ENCODE measurements at places on chromosomes 13 and 19. TPM values are rescaled to one million over a fixed set of nuclear protein-coding genes. Genes with fewer than 3 reads are reported as not detected.

DNA sequence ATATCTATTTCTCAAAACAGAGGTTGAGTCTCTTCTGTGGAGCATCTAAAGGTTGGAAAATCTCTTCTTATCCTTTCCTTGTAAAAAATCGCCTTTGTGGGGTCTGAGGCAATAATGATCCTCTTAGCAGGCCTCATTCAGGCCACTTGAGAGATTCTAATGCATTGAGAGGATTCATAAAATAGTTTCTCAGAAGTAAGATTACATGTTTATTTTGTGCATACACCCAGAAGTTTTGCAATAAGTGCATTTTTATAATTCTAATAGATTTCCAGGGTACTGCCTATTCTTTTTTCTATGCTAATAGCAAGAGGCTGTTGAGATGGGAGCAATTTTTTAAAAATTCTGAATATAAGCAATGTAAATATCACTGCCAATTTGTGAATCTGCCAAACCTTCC, 342.2 kb upstream of the KLF12 start:
- no peak for DNase-seq
- H3K4me3 ChIP-seq: no peak overlapping the region
- H3K27me3 ChIP-seq: no peaks in the 10 kb centered on the region
- H3K4me1 ChIP-seq: no peaks in the 10 kb centered on the region

DNA sequence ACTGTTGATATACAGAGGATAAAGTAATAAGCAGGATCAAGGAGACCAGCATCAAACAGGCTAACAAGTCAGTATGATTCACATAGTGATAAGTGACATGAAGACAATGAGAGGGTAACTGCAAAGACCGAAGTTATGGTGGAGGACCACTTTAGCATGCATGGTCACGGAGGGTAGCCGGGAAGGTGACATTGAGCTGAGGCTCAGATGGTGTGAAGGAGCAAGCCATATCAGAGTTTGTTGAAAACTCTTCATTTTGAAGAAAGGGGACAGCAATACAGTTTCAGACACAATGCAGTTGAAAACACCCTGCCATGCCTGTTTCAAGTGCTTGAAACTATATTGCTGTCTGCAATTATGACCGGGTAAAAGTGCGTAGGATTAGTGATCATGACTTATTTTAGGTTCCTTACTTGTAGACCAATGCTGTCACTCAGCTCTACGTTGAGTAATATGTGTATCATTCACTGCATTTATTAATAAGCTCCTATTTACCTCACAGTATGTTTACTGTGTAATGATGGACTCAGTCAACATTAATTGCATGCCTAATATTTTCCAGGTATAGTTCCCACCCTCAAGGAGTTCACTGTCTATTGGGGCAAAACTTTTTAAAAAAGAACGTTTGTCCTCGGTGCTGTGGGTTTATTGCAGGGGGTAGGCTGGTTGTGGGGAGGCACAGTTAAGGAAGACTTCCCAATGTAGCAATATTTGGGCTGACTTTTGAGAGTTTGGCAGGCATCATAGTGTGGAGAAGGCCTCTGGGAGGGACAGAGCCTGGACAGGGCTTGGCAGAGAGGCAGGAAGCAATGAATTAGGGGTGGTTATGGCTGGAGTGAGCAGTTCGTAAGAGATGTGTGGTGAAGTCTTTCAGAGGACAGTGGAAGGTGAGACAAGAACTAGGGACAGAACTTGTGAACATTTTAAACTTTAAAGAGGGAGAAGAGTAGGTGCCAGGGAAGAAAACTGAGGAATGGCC, 3.2 kb downstream of the UBAC2 start:
- H3K36me3 ChIP-seq: peaks cover 5% of the 10 kb centered on the region
- no peak overlapping the region for H3K27ac ChIP-seq

DNA sequence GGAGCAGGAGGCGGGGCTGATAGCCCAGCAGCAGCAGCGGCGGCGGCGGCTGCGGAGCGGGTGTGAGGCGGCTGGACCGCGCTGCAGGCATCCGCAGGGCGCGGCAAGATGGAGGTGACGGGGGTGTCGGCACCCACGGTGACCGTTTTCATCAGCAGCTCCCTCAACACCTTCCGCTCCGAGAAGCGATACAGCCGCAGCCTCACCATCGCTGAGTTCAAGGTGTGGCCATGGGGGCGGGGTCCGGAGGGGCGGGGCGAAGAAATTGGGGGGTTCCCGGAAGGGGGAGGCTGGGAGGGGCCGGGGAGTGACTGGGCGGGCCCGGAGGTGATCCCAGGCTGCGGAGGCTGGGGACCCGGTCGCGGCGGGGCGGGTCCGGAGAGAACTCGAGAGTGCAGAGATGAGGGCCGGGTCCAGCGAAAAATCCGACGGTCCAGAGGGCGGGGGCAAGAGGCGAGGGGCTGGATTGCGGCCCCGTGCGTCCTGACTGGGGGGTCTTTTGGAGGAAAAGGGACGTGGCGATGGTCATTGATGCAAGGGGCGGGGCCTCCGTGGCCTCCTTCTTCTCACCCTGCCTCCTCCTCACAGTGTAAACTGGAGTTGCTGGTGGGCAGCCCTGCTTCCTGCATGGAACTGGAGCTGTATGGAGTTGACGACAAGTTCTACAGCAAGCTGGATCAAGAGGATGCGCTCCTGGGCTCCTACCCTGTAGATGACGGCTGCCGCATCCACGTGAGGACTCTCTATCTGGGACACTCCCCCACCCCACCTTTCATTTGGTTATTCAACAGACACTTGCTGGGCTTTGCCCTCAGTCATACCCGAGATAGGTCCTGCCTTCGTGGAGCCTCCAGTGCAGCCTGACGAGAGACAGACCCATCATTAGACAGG, at the start of gene TBCB:
TSS of gene TBCB (plus strand) at position 16 of the 891 bp plus-strand sequence. CDS start at position 109, 93 bp downstream.
- H3K36me3 ChIP-seq: peaks cover 39% of the 10 kb centered on the region
- peaks cover 38% of the 10 kb centered on the region for H3K4me1 ChIP-seq
- DNase-seq: peak; percentile 90
- H3K4me3 ChIP-seq: peak within 1 kb of the TSS; percentile 80
- H3K27me3 ChIP-seq: no peaks in the 10 kb centered on the region

- peaks cover 10% of the 10 kb centered on the region for H3K4me1 ChIP-seq
- no peak for DNase-seq
- no peak overlapping the region for H3K27ac ChIP-seq
- H3K36me3 ChIP-seq: peaks cover 7% of the 10 kb centered on the region
Observed at GRCh38 chr19:55063492-55063843, 520 bp upstream of the RDH13 start.

GRCh38 chr19:2054763-2055162, 3.7 kb upstream of the MKNK2 start:
- H3K4me1 ChIP-seq: peaks cover 83% of the 10 kb centered on the region
- H3K27ac ChIP-seq: no peak overlapping the region
- no peak overlapping the region for H3K4me3 ChIP-seq
- no peaks in the 10 kb centered on the region for H3K36me3 ChIP-seq
- no peaks in the 10 kb centered on the region for H3K27me3 ChIP-seq

DNA sequence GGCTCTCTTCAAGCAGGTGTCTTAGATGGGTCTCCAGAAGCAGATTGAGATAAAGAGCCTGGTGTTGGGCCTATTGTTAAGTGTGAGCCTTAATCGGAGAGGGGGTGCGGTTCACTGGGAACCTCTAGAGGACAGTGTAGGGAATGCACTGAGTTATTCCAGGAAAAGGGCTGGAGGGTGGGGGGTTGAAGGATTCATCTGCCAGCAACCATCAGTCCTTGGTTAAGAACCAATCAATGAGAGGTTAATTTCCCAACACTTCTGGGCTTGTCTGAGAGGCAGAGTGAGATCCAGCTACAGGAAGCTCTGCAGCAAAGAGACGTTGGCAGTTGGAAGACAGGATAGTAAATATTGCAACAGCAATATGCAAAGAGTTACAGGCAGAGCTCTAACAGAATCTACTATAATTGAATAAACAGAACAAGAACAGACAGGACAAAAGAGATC, 28.7 kb downstream of the CYP4F2 start:
- no peak for DNase-seq
- peaks cover 22% of the 10 kb centered on the region for H3K27me3 ChIP-seq
- peaks cover 20% of the 10 kb centered on the region for H3K4me1 ChIP-seq
- no peak overlapping the region for H3K4me3 ChIP-seq

DNA sequence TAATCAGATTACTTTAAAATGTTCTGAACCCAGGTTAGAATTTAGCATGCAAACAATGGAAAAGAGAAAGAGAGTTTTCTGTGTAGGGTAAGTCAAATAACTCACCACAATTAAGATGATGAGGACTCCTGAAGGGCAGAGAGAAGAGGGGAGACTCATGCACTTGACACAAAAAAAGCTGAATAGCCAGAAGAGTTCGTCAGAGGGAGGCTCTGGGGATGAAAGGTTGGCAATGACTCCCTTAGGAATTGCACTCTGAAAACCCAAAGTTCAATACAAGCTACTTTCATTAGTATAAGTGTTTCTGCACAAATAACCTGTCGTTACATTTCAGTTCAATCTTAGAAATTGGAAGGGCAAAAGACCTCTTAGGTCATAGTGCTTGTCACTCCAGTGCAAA, 434.4 kb upstream of the PCDH9 start:
- H3K36me3 ChIP-seq: no peaks in the 10 kb centered on the region
- no peaks in the 10 kb centered on the region for H3K4me1 ChIP-seq
- H3K27me3 ChIP-seq: no peaks in the 10 kb centered on the region
- H3K4me3 ChIP-seq: no peak overlapping the region
- no peak for DNase-seq

DNA sequence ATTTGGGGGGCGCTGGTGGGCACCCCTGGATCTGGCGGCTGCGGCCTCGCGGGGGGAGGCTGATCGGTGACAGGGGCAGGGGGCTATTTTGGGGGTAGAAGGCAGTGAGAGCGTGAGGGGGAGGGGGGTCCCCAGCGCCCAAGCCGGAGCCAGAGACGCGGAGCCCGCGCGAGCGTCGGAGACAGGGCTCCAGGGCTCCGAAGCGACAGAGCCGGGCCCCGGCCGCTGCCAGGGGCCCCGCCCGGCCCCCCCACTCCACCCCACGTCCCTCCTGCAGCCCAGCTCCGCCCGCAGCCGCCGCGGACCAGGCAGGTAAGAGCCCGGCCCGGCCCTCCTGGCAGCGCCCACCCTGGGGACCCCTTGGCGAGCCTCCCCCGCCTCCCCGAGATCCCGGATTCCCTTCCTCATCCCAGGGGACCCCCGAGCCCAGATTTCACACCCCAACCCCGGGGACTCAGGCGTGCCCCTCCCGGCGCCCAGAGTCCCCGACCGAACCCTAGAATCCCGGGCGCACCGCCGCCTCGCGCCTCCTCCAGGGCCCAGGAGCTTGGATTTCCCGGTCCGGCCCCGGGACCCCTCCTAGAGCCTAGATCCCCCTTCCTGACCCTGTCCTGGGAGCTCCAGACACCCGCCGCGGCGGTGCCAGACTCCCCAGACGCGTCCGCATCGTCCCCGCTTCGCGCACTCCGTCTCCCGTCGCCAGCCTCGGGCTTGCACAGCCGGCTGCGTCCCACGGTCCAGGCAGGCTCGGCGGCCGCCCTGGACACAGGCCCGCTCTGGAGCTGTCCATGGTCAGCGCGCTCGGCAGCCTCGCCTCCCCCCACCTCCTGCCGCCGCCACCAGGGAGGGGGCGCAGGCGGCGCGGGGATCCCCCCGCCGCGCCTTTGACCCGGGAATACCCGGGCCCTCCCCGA, at the start of gene PPFIA3:
TSS of gene PPFIA3 (plus strand) at position 134 of the 914 bp plus-strand sequence. CDS start 8,330 bp downstream, outside the sequence.
- peaks cover 45% of the 10 kb centered on the region for H3K4me1 ChIP-seq
- H3K27ac ChIP-seq: peak within 1 kb of the TSS; percentile 96
- no peaks in the 10 kb centered on the region for H3K27me3 ChIP-seq
- H3K4me3 ChIP-seq: peak within 1 kb of the TSS; percentile 87

DNA sequence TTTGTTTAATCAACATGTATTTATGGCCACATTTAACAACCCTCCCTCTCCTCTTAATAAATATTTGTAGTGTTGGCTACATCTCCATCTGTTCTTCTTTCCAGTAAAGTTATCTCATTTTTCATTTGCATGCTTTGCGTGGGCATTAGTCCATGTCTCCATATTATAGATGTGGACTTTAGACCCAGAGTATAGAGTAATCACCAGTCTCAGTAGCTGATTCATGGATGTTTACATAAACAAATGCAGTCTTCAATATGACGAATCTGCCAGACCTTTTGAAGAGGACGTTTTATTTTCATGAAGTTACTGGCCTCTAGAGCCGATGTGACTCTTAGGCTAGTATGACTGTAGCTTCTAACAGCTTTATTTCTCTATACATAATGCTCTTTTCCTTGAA, 1546.2 kb downstream of the OLFM4 start:
- no peaks in the 10 kb centered on the region for H3K36me3 ChIP-seq
- no peaks in the 10 kb centered on the region for H3K27me3 ChIP-seq

DNA sequence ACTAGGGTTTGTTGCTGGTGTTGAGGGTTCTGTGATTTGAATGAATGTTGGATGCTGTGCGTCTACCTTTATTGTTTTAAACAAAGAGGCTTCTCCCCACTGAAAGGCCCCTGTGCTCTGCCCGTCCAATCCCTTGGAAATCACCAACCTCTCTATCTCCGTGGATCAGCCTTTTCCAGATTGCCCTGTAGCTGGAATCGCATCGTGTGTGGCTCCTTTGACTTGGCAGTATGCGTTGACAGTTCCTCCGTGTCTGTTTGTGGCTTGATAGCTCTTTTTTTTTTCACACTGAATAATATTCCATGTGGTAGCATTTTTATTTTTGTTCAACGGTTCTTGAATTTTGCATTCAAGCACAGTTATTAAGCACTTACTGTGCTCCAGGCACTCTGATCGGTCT, 23.2 kb downstream of the UBXN6 start:
- H3K4me3 ChIP-seq: no peak overlapping the region
- H3K36me3 ChIP-seq: peaks cover 55% of the 10 kb centered on the region
- no peak overlapping the region for H3K27ac ChIP-seq
- H3K4me1 ChIP-seq: no peaks in the 10 kb centered on the region
- DNase-seq: no peak

GRCh38 chr19:11450570-11451326, 15.3 kb downstream of the PRKCSH start:
- H3K36me3 ChIP-seq: peaks cover 54% of the 10 kb centered on the region
- H3K27ac ChIP-seq: no peak overlapping the region
- no peak for DNase-seq

DNA sequence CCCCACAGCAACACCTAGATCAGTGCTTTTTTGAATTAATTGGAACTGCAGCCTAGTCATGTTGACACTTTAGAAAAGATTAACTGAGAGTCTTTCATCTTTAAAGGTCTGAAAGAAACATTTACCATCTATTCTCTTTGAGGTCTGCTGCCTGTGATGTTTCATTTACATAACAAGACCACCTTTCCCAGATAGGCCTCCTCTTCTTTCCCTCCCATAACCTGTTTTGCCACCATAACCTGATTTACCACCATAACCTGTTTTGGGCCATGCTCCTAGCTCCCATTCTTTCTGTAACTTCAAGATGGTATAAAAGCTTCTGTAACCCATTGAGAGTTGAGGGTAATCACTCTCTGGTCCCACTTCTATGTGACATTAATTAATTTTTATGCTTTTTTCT, 320.8 kb downstream of the PCDH20 start:
- no peaks in the 10 kb centered on the region for H3K27me3 ChIP-seq
- no peak overlapping the region for H3K27ac ChIP-seq
- no peak for DNase-seq
- H3K4me3 ChIP-seq: no peak overlapping the region
- no peaks in the 10 kb centered on the region for H3K4me1 ChIP-seq

GRCh38 chr19:17394891-17395415, 957 bp upstream of the CCDC194 start:
- no peaks in the 10 kb centered on the region for H3K36me3 ChIP-seq
- no peak overlapping the region for H3K4me3 ChIP-seq
- H3K4me1 ChIP-seq: peaks cover 22% of the 10 kb centered on the region
- peaks cover 14% of the 10 kb centered on the region for H3K27me3 ChIP-seq
- DNase-seq: no peak
- no peak overlapping the region for H3K27ac ChIP-seq

Gene ZNF8
- 8.3 TPM for total RNA-seq

Gene KCTD12
- total RNA-seq: 27.3 TPM

Gene STAP2
- 93.1 TPM for total RNA-seq

Gene LYL1
- 2.7 TPM for total RNA-seq

Gene YJEFN3
- total RNA-seq: 1.6 TPM

Gene FAM124A
- 0.91 TPM for total RNA-seq

Gene CYSLTR2
- 1.5 TPM for total RNA-seq

Gene LILRB5
- 3.4 TPM for total RNA-seq

Gene VSTM2B
- total RNA-seq: not detected

Gene C2CD4C
- 0.49 TPM for total RNA-seq

Data from suprapubic skin (tissue), 4 donors.